ENCODE measurements at places on chromosomes 12 and 14. TPM values are rescaled to one million over a fixed set of nuclear protein-coding genes. Genes with fewer than 3 reads are reported as not detected.

MAGOHB gene
- 80.4 TPM for total RNA-seq

SDS gene
- total RNA-seq, result not detected

DNA sequence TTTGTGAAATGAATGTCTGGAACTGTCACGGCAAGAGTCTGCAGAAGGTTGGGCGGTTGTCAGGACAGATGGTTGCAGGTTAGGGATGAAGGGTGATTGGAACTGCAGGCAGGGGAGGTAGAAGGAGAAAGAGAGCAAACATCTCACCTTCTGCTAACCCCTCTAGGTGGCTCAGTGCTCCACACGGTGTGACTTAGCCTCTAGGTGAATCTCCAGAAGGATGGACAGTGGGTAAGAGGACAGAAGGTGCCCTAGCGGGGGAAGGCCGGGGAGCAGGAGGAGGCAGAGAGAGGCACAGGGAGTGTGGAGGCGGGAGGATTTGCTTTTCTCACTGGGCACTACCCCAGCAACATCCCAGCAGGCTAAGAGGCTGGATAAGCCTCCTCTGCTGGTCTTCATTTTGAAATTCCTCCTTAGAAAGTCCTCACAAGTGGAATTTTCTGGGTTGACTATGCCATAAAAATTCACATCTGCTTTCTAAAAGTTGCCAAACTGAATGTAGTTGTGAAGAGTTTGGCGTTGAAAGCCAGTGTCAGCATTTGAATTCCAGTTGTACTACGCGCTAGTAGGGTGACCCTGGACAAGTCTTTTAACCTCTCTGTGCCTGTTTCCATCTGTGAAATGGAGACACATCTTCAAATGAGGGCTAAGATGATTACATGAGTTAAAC, 10.7 kb upstream of the GPR68 start:
- H3K27ac ChIP-seq, result peak overlapping the region; percentile 58
- no peak for DNase-seq
- H3K27me3 ChIP-seq, result peaks cover 1% of the 10 kb centered on the region

LMO3 gene
- total RNA-seq, result not detected

DNA sequence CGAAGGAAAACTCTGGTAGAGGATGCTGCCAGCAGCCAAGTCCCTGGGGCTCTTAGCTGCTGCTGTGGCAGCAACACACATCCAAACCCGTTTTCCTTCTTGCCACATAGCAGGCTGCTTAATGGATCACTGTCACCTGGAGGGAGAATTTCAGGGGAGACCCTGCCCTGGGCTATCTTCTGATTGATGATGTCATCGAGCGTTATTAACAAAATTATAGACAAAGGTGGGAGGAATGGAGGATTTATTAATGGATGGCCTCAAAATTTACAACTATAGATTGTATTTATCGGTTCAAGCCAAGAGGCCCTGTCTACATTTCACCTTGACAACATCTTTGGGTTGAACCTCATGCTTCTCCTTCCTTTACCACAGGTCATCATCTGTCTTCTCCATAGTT, 120.8 kb upstream of the PZP start:
- peaks cover 12% of the 10 kb centered on the region for H3K4me1 ChIP-seq
- no peak for DNase-seq
- H3K27ac ChIP-seq, result no peak overlapping the region
- no peak overlapping the region for H3K4me3 ChIP-seq
- H3K27me3 ChIP-seq, result no peaks in the 10 kb centered on the region

GSG1 gene
- total RNA-seq, result not detected

DNA sequence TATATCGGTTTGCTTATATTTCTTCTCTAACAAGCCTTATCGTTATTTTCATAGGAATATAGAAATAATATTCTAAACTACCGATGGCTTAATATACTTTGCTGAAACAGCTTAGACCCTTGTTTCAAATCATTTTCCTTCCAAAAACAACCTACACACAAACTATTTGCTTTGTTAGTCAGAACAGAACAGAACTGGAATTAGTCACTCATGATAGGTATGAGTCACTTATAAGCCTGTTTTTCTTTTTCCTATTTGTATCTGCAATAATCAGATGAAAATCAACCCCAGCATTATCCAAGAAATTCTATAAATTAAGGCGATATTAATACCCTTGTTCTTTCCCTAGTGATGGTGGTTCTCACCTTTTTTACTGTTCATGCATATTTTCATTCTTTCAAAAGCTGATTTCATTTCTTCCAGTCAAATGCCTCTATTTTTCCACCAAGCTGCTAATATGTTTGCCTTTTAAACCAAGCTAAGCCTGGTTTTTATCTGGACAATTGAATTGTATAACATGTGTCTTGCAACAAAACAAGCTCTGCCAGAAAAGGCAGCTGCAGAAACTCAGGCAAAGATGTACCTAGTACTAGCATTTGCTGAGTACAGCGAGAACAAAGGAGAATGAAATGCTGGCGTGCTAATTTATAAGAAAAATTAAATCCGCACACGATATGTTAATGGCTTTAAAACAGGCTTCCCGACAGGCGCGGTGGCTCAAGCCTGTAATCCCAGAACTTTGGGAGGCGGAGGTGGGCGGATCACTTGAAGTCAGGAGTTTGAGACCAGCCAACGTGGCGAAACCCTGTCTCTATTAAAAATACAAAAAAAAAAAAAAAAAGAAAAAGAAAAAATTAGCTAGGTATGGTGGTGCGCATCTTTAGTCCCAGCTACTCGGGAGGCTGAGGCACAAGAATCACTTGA, 1418.2 kb downstream of the AACS start:
- H3K27me3 ChIP-seq, result no peaks in the 10 kb centered on the region
- no peaks in the 10 kb centered on the region for H3K36me3 ChIP-seq
- no peak overlapping the region for H3K27ac ChIP-seq
- H3K4me1 ChIP-seq, result no peaks in the 10 kb centered on the region
- no peak for DNase-seq

XRCC3 gene
- 55.2 TPM for total RNA-seq

BIN2 gene
- 41.7 TPM for total RNA-seq

GRCh38 chr12:52210186-52210924, 18.5 kb upstream of the KRT80 start:
- no peaks in the 10 kb centered on the region for H3K4me1 ChIP-seq
- H3K4me3 ChIP-seq, result no peak overlapping the region
- H3K27ac ChIP-seq, result no peak overlapping the region

CORO1C gene
- total RNA-seq, result 98.9 TPM

GRCh38 chr14:72573725-72574417, 320.0 kb downstream of the DPF3 start:
- peaks cover 1% of the 10 kb centered on the region for H3K27me3 ChIP-seq
- H3K4me1 ChIP-seq, result peaks cover 8% of the 10 kb centered on the region
- no peak overlapping the region for H3K4me3 ChIP-seq

GPR135 gene
- total RNA-seq, result 1.5 TPM

CPNE6 gene
- not detected for total RNA-seq

- DNase-seq, result no peak
- no peaks in the 10 kb centered on the region for H3K4me1 ChIP-seq
- H3K36me3 ChIP-seq, result peaks cover 19% of the 10 kb centered on the region
- no peaks in the 10 kb centered on the region for H3K27me3 ChIP-seq
Observed at GRCh38 chr12:116797885-116798284, 59.8 kb downstream of the RNFT2 start.

DNA sequence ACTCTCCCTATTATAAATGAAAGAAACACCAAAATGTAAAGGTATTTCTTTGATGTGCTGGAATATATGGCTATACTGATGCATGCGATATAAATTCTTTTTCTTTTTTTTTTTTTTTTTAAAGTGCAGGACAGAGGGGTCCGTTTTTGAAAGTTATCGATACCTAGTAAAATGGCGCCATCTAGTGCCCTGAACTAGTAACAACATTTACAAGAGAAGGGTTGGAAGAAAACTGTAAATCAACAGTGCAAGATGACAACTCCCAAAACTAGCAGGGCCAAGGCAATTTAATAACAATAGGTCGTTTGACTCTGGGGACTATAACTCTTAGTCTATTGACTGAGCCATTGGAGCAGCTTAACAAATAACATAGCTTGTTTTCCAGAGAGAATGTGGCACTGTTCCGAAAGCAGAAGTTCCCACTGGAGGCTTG, 137.7 kb downstream of the SPTSSA start:
- H3K4me3 ChIP-seq, result no peak overlapping the region
- no peaks in the 10 kb centered on the region for H3K36me3 ChIP-seq
- peaks cover 1% of the 10 kb centered on the region for H3K27me3 ChIP-seq
- no peaks in the 10 kb centered on the region for H3K4me1 ChIP-seq
- H3K27ac ChIP-seq, result no peak overlapping the region
- peak; percentile 16 for DNase-seq

MARK3 gene
- 69.2 TPM for total RNA-seq

GRCh38 chr14:105050551-105050897, 14.7 kb downstream of the GPR132 start:
- peaks cover 12% of the 10 kb centered on the region for H3K4me1 ChIP-seq
- no peak overlapping the region for H3K4me3 ChIP-seq
- H3K27ac ChIP-seq, result no peak overlapping the region
- DNase-seq, result no peak
- H3K36me3 ChIP-seq, result peaks cover 29% of the 10 kb centered on the region
- no peaks in the 10 kb centered on the region for H3K27me3 ChIP-seq

RPS6KA5 gene
- total RNA-seq, result 12.8 TPM

GRCh38 chr12:7018350-7019042, at the start of gene LPCAT3:
TSS of gene LPCAT3 (minus strand) at chr12:7018476. CDS start at chr12:7018424, 52 bp downstream.
- H3K4me1 ChIP-seq, result peaks cover 32% of the 10 kb centered on the region
- peak within 1 kb of the TSS; percentile 96 for H3K4me3 ChIP-seq
- peak within 1 kb of the TSS; percentile 91 for H3K27ac ChIP-seq
- peak; percentile 98 for DNase-seq
- no peaks in the 10 kb centered on the region for H3K27me3 ChIP-seq

GRCh38 chr12:90045559-90045958, 336.9 kb upstream of the ATP2B1 start:
- H3K4me3 ChIP-seq, result no peak overlapping the region
- DNase-seq, result no peak
- H3K36me3 ChIP-seq, result no peaks in the 10 kb centered on the region
- no peaks in the 10 kb centered on the region for H3K27me3 ChIP-seq
- H3K4me1 ChIP-seq, result peaks cover 18% of the 10 kb centered on the region

GRCh38 chr12:72406111-72406510, 133.9 kb downstream of the TRHDE start:
- H3K36me3 ChIP-seq, result no peaks in the 10 kb centered on the region
- H3K4me1 ChIP-seq, result no peaks in the 10 kb centered on the region
- no peak overlapping the region for H3K27ac ChIP-seq
- no peak for DNase-seq
- no peak overlapping the region for H3K4me3 ChIP-seq
- no peaks in the 10 kb centered on the region for H3K27me3 ChIP-seq

SCYL2 gene
- total RNA-seq, result 21.9 TPM

DNA sequence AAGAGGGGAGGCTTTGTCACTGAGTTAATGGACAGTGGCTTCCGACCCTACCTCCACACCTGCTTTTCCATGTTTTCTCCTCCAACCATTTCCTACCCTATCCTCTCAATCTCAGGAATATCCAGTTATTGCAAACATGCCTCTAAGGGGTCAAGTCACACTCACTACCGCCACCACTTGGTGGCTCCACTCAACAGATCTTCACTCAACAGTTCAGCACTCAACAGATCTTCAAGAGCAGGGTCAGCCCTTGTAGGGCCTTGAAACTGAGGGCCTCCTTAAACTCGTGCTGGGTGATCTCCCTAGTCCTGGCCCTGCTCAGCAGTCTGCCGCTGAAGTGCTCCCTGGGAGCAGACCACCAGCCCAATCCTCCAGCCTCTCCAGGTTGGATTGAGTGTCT, 14.2 kb downstream of the ZNF641 start:
- peaks cover 12% of the 10 kb centered on the region for H3K4me1 ChIP-seq
- peak; percentile 7 for DNase-seq
- no peak overlapping the region for H3K27ac ChIP-seq
- H3K36me3 ChIP-seq, result peaks cover 14% of the 10 kb centered on the region
- H3K4me3 ChIP-seq, result no peak overlapping the region

AICDA gene
- total RNA-seq, result not detected

- no peak for DNase-seq
- no peaks in the 10 kb centered on the region for H3K4me1 ChIP-seq
- H3K27ac ChIP-seq, result no peak overlapping the region
- no peaks in the 10 kb centered on the region for H3K36me3 ChIP-seq
- peaks cover 1% of the 10 kb centered on the region for H3K27me3 ChIP-seq
Observed at GRCh38 chr14:51444353-51445000, 204.4 kb downstream of the TMX1 start.

CAPZA3 gene
- total RNA-seq, result not detected

GRCh38 chr12:122001466-122002209, 20.0 kb upstream of the BCL7A start:
- H3K27me3 ChIP-seq, result peaks cover 3% of the 10 kb centered on the region
- DNase-seq, result no peak
- no peaks in the 10 kb centered on the region for H3K36me3 ChIP-seq
- peaks cover 25% of the 10 kb centered on the region for H3K4me1 ChIP-seq
- H3K4me3 ChIP-seq, result no peak overlapping the region
- H3K27ac ChIP-seq, result no peak overlapping the region

ZDHHC22 gene
- not detected for total RNA-seq

- H3K36me3 ChIP-seq, result no peaks in the 10 kb centered on the region
- DNase-seq, result no peak
- H3K27ac ChIP-seq, result no peak overlapping the region
- H3K4me1 ChIP-seq, result no peaks in the 10 kb centered on the region
- H3K27me3 ChIP-seq, result no peaks in the 10 kb centered on the region
Observed at GRCh38 chr12:60235261-60235660, 639.4 kb downstream of the SLC16A7 start.

DNA sequence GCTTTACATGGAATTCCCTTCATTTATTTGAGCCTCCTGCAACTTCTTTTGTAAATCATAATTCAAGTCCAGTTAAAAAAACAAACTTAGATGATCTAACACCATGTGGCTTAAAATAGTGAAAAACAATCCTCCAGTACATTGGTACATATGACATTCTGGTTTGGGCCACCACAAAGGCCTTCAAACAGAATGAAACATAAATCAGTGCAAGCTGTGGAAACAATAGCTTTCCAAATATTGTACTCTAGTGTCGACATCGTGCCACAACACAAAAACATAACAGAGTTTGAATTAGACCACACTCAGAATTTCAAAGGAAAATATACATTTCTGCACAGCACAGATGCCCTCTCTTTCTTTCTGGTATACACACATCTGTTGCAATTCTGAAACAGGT, 751.3 kb downstream of the SLC6A15 start:
- no peaks in the 10 kb centered on the region for H3K36me3 ChIP-seq
- H3K27me3 ChIP-seq, result no peaks in the 10 kb centered on the region
- no peaks in the 10 kb centered on the region for H3K4me1 ChIP-seq

GPR132 gene
- 16.4 TPM for total RNA-seq

GPR162 gene
- 2.0 TPM for total RNA-seq

- H3K27me3 ChIP-seq, result no peaks in the 10 kb centered on the region
- DNase-seq, result no peak
- no peaks in the 10 kb centered on the region for H3K4me1 ChIP-seq
- no peak overlapping the region for H3K4me3 ChIP-seq
Observed at GRCh38 chr12:60266381-60266852, 670.6 kb downstream of the SLC16A7 start.
